Stimulated activated effector memory CD8-positive, alpha-beta T cell treated with anti-CD3 and anti-CD28 coated beads, Interleukin-12 subunit alpha, Interleukin-12 subunit beta, amount 100 ng/mL, for 72 hours (primary cell): ENCODE measurements at places on chromosomes 7 and 10.

GRCh38 chr10:67772894-67773511, 65.0 kb downstream of the DNAJC12 start:
- no peak for DNase-seq

- DNase-seq, result no peak
Observed at GRCh38 chr7:29987083-29987482, 2.5 kb downstream of the SCRN1 start.

GRCh38 chr7:45625714-45626440, 51.7 kb downstream of the ADCY1 start:
- DNase-seq, result no peak

DNA sequence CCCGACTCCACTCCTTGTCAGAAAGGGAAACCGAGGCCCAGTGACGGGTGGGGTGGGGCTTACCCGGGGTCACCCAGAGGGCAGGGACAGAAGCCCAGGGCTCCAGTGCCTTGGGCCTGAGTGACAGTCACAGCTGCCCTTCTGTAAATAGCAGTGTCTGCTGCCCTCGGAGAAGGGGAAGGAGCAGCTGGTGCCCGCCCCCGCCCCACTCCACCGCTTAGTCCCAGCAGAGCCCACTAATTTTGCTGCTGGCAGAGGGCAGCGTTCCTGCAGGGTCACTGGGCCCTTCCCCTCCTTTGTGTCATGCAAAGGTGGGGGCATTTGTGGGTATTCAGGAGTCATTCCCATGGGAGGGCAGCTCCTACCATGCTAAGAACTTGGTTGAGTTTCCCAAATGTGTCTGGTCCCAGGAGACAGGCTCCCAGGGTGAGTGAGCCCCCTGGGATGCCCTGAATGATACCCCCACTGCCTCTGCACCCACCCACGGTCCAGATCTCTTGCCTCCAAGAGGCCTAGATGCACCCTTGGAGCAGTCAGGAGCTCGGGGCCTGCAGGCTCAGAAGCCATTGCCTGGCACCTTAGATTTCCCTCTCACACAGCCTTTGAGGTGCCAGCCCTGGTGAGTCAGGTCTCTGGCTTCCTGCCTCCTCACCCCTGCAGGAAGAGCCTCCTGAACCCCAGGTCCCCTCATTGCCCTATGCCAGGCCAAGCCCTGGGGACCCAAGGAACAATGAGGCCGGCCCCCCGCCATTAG, 17.2 kb downstream of the SH2B2 start:
- no peak for DNase-seq

DNA sequence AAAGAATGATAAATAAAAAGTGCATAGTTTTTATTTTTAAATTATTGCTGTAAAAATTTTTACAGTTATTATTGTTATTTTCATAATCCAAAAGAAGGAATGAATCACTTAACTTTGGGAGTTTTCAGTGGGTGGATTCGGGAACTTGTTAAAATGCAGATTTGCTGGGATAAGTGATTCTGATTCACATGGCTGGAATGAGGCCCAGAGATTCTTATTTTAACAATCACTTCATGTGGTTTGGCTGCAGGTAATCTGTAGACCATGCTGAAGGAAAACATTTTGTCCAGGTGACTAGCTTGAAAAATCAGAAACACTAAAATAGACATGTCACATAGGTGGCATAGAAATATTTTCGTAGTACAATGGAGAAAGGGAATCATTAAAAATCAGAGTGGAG, 13.9 kb downstream of the CROT start:
- DNase-seq, result no peak

- peak; percentile 33 for DNase-seq
Observed at GRCh38 chr10:92573091-92573797, 649 bp downstream of the IDE start.

DNA sequence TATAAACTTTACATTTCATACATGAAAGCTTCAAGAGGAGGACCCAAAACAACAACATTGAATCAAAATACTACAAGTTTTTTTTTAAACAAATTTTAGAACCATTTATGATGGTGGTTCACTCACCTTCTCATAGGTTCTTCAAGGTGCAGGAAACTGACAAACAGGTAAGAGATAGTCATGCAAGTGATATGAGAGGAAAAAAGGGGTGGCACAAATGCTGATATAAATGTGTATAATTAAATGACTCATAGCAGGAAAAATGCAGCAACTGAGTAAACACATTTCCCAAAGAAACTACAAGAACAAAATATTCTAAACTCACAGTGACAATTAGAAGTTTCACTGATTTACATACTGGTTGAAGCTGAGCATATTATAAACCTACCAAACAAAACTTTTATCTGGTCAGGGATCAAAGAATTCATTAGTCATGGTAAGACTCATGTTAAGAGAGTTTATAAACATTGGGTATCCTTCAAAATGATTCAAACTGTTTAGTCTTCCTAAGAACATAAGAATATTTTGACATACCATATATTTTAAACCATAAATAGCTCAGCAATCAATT, 14.1 kb downstream of the ZWINT start:
- DNase-seq, result no peak

GRCh38 chr7:50336894-50337703, 32.6 kb downstream of the IKZF1 start:
- peak; percentile 68 for DNase-seq

- DNase-seq, result peak; percentile 77
Observed at GRCh38 chr10:112981553-112981952, 31.5 kb downstream of the TCF7L2 start.

DNA sequence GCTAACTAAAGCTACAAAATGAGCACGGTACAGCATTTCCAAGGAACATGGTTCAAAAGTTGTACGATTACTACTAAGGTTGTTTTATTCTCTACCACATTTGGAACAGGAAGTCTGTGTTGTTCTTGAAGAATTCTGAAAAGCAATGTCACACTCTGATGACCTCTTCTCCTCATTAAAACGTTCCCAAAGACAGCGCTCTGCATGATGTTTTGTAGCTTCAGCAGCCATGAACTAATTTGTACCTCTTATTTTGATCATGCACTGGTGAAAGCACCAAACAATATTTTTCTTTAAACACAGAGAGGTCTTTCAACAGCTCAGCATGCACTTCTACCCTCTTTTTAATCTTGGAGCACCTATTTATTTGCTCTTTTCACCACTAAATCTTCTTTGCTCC, 75.0 kb upstream of the TES start:
- DNase-seq, result no peak

DNA sequence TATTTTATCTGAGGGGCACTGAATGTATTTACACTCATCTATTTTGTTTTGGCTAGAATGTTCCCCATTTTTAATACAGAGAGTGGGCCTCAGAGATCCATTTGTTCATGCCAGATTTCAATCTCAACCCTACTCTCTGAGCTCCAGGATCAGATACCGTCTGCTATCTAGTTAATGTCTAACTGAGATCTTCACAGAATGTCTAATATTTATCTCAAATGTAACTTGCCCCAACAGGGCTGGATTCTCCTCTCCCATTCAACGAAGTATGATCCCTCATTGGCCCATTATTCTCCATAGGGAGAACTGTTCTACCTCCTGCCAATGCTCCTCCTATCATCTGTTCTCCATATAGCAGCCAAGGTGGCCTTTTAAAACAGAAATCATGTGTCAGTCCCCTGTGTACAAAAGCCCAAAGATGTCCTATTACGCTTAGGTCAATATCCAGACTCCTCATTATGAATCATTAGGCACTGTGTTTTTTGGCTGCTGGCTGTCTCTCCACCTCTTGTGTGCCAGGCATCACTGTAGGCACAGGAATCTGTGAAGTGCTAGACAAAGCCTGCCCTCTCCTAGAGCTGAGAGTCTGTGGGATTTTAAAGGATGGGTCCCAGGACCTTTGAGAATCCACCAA, 169.3 kb upstream of the AGK start:
- DNase-seq, result no peak

DNA sequence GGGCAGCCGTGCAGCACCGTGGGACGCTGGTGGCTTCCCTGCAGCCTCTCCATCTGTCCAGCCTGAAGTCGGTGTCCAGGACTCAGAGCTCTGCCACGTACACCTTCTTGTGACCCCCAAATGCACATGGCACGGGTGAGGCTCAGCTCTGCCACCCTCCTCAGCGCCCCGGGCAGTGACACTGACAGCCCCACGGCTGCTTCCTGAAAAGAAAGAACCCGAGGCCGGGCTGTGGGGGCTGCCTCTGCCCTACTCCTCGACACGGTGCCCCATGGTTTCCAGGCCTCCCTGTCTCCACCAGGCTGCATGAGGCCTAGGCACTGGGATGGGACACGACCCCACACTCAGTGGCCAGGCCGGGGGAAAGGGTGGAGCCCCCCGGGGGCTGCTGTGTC, 13.7 kb downstream of the ADGRA1 start:
- no peak for DNase-seq

GRCh38 chr7:151086802-151087244, 548 bp downstream of the AGAP3 start:
- DNase-seq, result no peak

GRCh38 chr7:151705636-151706276, 171.2 kb downstream of the PRKAG2 start:
- no peak for DNase-seq

- no peak for DNase-seq
Observed at GRCh38 chr7:125090596-125090995, 161.0 kb upstream of the POT1 start.

DNA sequence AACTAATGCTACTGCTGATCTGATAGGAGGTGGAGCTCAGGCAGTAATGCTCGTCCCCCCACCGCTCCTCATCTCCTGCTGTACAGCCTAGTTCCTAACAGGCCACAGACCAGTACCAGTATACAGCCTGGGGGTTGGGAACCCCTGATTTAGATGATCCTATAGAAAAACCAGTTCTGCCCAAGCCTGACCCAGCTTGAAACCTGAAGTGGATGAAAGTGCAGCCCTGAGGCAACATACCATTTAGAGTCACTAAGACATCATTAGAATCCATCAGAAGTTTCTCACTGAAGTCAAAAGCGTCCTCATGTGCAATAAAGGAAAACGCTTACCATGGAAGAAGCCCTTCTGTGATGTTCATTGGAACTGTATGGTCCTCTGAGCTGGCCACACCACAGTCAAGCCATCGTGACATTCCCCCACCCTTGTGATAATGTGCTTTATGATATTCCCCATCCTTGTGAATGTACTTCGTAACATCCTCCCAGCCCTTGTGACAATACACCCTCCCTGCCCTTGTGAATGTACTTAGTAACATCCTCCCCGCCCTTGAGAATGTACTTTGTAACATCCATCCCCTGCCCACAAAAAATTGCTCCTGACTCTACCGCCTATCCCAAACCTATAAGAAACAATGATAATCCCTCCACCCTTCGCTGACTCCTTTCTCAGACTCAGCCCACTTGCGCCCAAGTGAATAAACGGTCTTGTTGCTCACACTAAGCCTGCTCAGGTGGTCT, 65.9 kb upstream of the HECTD2 start:
- no peak for DNase-seq

DNA sequence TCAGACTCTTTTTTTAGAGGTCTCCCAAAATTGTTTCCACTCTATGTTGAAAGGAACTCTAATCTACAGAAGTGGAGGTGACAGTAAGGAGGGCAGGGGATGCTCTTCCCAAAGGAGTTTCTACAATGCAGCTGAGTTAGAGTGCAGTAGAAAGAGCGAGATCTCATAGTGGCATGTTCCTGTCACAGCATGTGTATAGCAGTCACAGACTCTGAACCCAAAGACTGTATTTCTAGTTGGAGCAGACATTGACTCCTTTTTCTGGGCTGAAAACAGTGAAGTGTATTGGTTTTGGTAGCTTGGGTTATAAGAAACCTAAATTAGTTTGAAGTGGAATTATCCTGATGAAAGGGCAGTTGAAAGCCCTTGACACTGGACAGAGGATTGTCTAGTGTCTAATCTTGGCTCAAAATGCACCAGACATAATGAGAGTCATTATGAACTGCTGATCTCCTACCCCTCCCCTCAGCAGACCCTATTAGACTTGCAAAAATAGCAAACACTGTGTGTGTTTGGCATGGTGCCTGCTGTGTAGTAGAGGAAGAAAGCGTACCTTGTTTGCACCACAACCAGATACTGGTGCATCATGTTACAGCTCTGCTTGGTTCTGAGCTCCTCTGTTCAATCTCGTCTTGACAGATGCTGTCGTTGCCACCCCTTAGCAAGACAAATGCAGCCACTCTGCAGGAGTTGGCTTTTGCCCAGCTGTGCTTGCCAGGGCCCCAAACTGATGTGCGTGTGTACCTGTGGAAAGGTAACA, 336.0 kb downstream of the AUTS2 start:
- no peak for DNase-seq

DNA sequence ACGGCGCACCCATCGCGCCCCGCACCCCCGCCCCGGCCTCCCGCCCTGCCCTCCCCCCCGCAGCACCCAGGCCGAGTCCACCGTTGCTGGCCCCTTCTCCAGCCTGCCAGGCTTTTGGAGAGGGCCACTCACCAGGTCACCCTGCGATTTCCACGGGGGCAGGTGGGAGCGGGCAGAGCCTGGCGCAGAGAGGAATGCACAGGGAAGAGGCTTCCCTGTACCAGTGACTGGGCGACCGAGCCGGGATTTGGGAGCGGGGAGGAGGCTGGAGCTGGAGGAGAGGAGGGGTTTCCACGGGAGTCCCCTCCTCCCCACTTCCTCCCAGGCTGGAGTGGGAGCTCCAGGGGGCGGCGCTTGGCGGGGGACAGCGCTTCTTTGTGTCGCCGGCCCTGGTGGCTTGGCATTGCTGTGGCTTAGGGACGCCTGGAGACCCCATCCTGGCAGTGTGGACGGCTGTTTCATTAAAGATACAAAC, 19.3 kb downstream of the TCAF1 start:
- no peak for DNase-seq

GRCh38 chr10:48466611-48467240, 138.1 kb downstream of the ARHGAP22 start:
- no peak for DNase-seq

DNA sequence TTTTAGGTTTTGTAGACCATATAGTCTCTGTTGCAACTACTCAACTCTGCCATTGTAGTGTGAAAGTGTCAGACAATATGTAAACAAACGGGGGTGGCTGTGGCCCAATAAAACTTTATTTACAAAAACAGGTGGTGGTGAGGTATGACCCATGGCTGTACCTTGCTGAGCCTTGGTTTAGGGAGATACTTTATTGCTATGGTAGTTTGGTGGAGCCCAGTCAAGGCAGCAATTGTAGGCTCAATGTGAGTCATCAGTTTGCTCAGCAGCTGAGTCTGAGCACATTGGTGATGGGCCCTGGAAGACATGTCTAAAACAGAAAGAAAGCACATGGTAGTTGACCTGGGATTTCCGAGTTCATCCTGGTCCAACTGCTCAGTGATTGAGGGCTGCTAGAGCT, 242.5 kb downstream of the REEP3 start:
- DNase-seq, result no peak

GRCh38 chr10:113005380-113005779, 55.3 kb downstream of the TCF7L2 start:
- DNase-seq, result no peak

GRCh38 chr10:133358162-133358924, 524 bp upstream of the FUOM start:
- DNase-seq, result no peak

- DNase-seq, result no peak
Observed at GRCh38 chr10:62993121-62993520, 140.0 kb upstream of the NRBF2 start.

- DNase-seq, result no peak
Observed at GRCh38 chr10:68870061-68870460, 31.1 kb upstream of the DDX50 start.

- no peak for DNase-seq
Observed at GRCh38 chr10:97065128-97065527, 120.6 kb downstream of the SLIT1 start.

GRCh38 chr10:101563007-101563406, 25.1 kb downstream of the POLL start:
- DNase-seq, result no peak

GRCh38 chr10:74249865-74250264, 98.8 kb downstream of the ADK start:
- DNase-seq, result no peak
